NCI-H748 treated with DMSO at 0.1 percent for 48 hours (cell line): ENCODE measurements at places on chromosomes 16 and 17.

DNA sequence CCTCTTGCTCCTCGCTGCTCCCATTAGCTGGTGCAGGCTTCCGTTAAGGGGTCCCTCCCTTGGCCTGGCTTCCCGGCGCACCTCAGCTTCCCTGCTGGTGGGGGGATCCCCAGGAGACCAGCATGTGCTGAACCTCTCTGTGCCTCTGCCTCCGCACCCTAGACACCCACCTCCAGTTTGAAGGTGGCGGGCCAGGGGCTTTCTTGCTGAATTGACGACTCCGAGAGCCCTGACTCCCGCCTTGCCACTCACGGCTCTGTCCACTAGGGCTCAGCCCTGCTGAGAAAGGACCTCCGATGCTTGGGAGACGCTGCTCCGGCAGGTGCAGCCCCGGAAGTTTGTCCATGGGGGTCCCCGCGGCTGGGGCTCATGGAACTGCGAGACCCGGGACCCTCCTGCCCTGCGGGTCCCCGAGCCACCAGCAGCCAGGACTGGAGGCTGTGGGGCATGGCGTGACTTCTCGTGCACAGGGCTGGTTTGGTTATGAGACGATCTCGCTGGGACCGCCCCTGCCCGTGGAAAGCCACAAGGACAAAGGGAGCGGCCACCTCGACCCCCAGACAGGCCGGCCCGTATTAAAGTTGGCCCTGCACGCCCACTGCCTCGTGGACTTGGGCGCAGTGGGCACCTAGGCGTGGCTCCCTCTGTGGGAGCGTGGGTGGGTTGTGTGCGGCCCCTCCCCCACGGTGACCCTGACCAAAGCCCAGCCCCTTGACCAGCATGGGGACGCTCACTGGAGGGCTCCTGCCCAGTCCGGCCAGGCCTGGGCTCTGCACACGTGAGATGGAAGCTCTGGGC, 8.1 kb downstream of the CHMP6 start:
- no peak for DNase-seq

- no peak for DNase-seq
Observed at GRCh38 chr17:6380915-6381438, 53.9 kb downstream of the AIPL1 start.

GRCh38 chr17:63041722-63042121, 75.7 kb downstream of the TANC2 start:
- peak; percentile 87 for DNase-seq

GRCh38 chr16:48318630-48319029, 66.6 kb downstream of the SIAH1 start:
- DNase-seq, result no peak

DNA sequence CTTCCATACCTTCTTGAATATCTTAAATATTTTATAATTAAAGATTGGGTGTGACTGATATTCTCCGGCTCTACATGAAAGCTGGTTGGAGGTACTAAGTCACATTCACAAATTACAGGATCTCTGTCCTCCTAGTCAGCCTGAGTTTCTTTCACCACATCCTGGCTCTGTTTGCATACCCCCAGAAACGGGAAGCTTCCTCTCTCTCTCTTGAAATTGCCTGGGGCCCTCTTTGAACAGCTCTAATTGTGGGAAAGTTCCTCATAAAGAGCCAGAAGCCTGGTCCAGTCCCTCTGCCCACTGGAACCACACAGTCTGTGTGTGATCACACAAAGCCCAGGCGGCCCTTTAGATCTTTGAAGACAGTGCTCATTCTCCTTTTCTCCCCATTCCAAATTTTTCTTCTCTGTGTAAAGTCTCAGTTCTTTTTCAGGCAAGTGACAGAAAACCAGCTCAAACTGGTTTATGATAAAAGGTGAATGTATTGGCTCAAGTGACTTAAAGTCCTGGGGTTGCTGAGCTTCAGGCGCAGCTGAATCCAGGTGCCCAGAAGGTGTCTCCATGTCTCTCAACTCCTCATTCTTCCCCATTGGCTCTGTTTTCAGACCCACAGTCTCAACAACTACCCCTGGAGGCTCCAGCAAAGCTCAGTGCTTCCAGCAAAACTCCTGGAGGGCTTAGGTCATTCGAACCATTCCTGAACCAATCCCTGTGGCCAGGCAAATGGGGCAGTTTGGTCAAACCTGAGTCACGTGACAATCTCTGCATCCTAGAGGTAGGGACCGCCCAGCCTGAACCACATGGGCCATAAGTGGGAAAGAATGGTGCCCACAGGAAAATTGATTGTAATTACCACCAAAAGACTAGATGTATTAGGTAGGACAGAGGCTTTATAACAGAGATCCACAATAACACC, 8.5 kb upstream of the RAI1 start:
- DNase-seq, result no peak

- no peak for DNase-seq
Observed at GRCh38 chr17:32320847-32321246, 21.1 kb downstream of the C17orf75 start.

GRCh38 chr17:39754958-39755553, 17.3 kb downstream of the GRB7 start:
- no peak for DNase-seq

DNA sequence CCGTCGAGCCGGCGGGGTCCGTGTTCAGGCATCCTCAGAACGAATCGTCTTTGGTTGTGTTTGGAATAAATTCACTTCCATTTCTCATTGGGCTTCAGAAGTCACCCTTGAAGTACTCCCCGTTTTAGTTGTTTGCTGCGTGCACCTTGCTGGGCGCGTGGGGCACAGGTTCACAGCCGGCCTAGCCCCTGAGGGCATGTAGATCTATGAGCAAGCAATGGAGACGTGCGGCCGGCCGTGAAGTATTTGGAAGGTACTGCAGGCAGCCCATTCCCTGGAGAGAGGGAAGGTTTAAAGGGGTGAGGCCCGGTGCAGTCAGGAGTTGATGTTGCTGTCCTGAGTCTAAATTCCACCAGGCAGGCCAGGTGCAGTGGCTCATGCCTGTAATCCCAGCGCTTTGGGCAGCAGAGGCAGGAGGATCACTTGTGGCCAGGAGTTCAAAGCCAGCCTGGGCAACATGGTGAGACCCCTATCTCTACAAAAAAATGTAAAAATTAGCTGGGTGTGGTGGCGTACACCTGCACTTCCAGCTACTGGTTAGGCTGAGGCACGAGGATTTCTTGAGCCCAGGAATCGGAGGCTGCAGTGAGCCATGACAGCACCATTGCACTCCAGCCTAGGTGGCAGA, 714 bp downstream of the ACSF3 start:
- no peak for DNase-seq

DNA sequence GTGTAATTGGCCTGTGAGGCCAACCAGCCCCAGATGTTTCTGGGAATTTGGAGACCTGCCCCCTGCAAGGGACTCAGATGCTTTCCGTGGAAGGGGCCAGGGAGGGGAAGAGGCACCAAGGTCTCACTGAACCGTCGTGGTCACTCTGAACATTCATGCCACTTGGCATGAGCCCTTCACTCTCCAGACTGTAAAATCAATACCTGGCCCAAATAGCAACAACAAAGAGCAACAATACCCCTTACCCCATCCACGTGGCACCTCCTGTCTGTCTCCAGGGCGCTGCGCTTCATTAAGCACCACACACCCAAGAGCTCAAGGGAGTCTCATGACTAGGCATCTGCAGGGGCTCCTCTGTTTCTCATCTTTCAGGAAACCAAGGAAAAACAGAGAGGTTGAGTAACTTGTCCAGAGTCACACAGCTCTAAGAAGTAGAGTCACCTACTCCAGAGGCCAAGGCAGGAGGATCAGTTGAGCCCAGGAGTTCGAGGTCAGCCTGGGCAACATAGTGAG, 52.8 kb downstream of the SOCS1 start:
- no peak for DNase-seq

DNA sequence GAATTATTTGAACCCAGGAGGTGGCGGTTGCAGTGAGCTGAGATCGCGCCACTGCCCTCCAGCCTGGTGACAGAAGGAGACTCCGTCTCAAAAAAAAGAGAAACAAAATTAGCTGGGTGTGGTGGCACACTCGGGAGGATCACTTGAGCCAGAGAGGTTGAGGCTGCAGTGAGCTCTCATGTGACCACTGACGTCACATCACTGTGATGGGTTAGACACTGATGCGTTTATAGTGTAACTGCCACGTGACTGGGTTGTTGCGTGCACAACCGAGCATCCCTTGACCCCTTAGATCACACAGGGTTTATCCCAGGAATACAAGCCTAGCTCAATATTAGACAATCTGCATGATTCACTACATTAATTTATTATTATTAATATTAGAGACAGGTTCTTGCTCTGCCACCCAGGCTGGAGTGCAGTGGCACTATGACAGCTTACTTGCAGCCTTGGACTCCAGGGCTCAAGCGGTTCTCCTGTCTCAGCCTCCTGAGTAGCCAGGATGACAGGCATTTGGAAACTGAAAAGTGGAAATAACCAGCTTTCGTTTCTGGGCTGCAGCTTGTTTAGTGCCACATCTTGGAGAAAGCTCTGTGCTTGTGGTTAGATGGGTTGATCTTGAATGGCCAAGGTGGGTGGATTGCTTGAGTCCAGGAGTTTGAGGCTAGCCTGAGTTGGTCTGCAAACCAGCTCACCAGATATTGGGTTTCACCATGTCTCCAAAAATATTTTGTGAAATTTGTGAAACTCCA, 26.4 kb upstream of the ABR start:
- no peak for DNase-seq

DNA sequence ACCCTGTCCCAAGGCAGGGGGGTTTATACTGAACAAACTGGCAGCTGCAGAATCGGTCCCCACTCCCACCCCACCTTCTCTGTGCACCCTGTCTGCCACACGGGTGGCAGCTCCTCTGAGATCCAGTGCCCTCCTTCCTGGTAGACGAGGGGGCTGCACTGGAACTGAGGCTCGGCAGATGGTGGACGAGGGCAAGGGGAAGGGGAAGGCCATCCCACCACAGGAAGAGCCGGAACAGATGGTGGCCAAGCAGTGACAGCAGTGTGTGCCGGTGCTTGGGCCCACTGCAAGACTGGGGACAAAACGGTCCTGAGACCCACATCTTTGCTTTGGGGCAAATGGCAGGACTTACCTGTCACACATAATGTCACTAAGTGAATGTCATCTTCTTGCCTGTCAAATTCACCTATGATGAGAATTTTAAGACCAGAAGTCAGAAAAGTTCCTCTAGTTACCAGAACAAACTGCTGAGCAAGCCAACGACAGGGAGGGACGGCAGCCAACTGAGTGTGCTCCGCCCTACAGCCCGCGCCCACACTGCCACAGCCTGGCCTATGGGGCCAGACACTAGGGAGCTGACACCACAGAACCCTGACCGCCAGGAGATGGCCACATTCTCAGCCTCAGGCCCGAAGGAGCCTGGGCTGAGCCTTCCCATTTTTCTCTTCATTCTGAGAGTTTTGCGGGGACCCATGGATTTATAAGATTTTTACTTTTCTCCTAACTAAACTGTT, 14.4 kb downstream of the NTAN1 start:
- DNase-seq, result no peak

- DNase-seq, result no peak
Observed at GRCh38 chr17:61551255-61551742, 39.7 kb downstream of the NACA2 start.

- no peak for DNase-seq
Observed at GRCh38 chr17:49753959-49754391, 10.0 kb downstream of the FAM117A start.

GRCh38 chr16:57562669-57563486, 20.4 kb downstream of the ADGRG5 start:
- DNase-seq, result no peak

DNA sequence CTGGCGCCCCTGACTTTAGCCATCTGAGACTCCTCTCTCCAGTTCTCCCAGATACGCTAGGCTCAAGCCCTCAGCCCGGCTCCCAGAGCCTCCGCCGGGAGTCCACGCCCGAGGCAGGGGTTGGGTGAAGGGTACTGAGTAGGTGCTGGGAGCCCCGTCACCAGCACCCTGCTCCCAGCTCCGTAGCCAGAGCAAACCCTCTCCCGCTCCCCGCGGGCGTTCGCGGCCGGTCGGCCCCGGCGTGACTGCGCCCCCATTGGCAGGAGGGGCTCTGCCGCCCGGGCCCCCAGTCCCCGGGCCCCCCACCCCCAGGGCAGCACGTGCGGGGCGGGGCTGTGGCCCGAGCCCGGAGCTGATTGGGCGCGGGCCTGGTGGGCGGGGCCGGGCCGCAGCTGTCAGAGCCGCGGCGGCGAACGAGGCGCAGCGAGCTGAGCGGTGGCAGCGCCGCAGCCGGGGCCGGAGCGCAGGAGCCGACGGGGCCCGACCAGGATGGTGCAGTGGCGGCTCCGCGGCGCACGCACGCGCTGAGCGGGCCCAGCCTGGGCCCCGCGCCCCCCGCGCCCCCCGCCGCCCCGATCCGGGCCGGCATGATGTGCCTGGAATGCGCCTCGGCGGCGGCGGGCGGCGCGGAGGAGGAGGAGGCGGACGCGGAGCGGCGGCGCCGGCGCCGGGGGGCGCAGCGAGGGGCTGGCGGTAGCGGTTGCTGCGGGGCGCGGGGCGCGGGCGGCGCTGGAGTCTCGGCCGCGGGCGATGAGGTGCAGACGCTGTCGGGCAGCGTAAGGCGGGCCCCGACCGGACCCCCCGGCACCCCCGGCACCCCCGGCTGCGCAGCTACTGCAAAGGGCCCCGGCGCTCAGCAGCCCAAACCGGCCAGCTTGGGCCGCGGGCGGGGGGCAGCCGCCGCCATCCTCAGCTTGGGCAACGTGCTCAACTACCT, at the start of gene SPNS2:
Gene SPNS2, plus strand, starts transcription at position 421 of the 937 bp plus-strand sequence. Its CDS starts 167 bp downstream, at position 588.
- peak; percentile 49 for DNase-seq

- DNase-seq, result peak; percentile 49
Observed at GRCh38 chr17:28811651-28812090, 30.9 kb downstream of the FAM222B start.

DNA sequence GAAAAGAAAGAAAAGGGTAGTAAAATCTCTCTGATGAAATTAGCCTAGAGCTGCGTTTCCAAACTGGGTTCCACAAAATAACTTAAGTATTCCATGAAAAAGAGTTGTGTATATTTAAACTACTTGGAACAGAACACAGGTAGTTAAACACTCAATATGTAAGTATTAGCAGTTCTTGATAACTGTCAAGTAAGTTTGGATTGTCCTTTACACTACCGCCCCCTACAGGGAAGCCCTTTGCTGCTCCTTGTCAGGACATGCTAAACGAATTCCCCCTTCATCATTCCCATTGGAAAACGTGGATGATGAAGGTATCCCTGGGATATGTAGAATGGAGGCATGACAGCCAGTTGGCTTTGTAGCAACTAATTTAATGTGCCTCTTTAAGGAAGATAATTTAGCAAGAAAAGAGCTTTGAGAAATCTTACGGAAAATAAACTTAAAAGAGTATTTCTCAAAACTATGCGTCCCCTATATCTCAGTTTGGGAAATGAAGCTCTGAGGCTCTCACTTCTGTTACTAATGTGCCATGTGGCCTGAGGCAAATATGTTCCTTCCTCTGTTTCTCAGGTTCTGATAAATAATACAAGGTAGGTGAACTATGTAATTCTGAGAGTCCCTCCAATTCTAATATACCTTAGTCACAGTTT, 18.8 kb downstream of the NCBP3 start:
- DNase-seq, result peak; percentile 17
